ENCODE measurements at places on chromosomes 4 and X.

GRCh38 chr4:8607603-8608481 is 15.3 kb downstream of the CPZ start:
- DNase-seq, result no peak

GRCh38 chrX:31706466-31706865 is 634.6 kb upstream of the FTHL17 start:
- no peak for DNase-seq

GRCh38 chr4:108035691-108036090 is 46.0 kb downstream of the HADH start:
- no peak for DNase-seq

- DNase-seq, result no peak
Measured at GRCh38 chr4:35399912-35400311, 844.4 kb downstream of the ARAP2 start.

- DNase-seq, result no peak
Measured at GRCh38 chrX:75276666-75277065, 2.8 kb downstream of the UPRT start.

DNA sequence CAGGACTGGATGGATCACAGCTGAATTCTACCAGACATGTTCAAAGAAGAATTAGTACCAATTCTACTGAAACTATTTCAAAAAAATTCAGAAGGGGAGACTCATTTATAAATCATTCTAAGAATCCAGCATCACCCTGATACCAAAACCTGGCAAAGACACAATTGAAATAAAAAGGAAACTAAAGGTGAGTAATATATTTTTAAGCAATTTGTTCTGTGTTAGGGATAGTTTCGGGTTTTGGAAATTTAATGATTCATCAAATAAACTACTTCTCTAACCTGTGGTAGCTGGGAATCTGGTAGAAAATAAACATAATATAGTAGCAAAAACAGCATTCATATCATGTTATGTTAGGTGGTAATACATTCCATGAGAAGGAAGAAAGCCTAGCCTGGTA is 662.2 kb upstream of the BOD1L1 start:
- no peak for DNase-seq

DNA sequence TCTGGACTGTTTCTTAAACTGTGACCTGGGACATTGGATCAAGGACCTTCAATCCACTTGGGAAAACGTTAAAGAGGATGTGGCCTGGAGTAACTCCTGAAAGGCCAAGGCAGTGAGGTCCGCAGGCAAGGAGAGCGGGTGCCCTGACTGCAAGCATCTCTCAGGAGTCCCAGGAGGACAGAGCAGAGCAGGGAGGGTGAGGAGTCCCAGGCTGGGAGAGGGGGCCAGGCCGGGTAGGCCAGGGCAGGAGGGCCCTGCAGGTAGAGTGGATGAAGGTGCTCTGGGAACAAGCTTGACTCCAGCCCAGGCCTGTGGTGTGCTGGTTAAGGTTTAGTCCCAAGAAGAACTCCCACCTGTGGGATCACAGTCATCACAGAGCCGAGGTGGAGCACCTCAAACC is 13.8 kb downstream of the PNMA6E start:
- no peak for DNase-seq

DNA sequence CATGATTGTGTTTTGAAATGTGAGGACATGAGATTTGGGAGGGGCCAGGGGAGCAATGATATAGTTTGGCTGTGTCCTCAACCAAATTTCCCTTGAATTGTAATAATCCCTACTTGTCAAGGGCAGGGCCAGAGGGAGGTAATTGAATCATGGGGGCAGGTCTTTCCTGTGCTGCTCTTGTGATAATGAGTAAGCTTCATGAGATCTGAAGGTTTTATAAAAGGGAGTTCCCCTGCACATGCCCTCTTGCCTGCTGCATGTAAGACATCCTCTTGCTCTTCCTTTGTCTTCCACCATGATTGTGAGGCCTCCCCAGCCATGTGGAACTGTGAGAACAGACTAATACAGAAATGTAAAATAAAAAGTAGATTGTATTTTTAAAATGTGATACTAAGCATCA is 1294.9 kb downstream of the ADGRL3 start:
- no peak for DNase-seq

GRCh38 chr4:183139972-183140570 is 41.0 kb downstream of the WWC2 start:
- no peak for DNase-seq

All from stimulated activated CD8-positive, alpha-beta memory T cell treated with anti-CD3 and anti-CD28 coated beads, Interleukin-4, amount 100 ng/mL, for 4 hours (primary cell).